HepG2 (cell line): ENCODE measurements at places on chromosomes 2 and 18. TPM values are rescaled to one million over a fixed set of nuclear protein-coding genes. Genes with fewer than 3 reads are reported as not detected.
A peak's percentile ranks its signal among the peaks of the same experiment; 100 is the strongest.

GRCh38 chr2:43051338-43051737 is 175.1 kb downstream of the ZFP36L2 start:
- no peak for DNase-seq
- H3K36me3 ChIP-seq, result no peaks in the 10 kb centered on the region
- no peaks in the 10 kb centered on the region for H3K27me3 ChIP-seq
- H3K4me1 ChIP-seq, result peaks cover 71% of the 10 kb centered on the region
- no peak overlapping the region for H3K4me3 ChIP-seq

- no peak overlapping the region for H3K27ac ChIP-seq
- no peak overlapping the region for H3K4me3 ChIP-seq
- H3K36me3 ChIP-seq, result no peaks in the 10 kb centered on the region
- H3K4me1 ChIP-seq, result no peaks in the 10 kb centered on the region
Observed at GRCh38 chr18:51153659-51154371, 43.7 kb downstream of the MEX3C start.

DNA sequence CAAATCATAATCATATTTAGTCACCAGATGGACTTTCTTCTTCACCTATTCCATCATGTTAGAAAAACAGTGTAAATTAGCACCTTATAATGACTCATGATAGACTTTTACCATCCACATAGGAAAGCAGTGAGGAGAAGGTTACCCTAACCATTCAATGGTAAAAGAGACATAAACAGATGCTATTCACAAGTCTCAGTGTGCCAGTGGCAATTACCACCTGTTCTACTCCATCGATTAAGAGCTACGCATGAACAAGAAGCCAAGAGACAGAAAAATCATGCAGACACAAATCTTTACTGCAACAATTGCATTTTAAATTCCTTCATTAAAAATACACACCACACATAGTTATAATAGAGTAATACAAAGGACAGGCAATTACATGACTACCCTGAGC is 106.7 kb upstream of the CHAC2 start:
- H3K4me1 ChIP-seq, result no peaks in the 10 kb centered on the region
- DNase-seq, result no peak
- H3K36me3 ChIP-seq, result no peaks in the 10 kb centered on the region
- no peaks in the 10 kb centered on the region for H3K27me3 ChIP-seq
- H3K27ac ChIP-seq, result no peak overlapping the region
- no peak overlapping the region for H3K4me3 ChIP-seq

DNA sequence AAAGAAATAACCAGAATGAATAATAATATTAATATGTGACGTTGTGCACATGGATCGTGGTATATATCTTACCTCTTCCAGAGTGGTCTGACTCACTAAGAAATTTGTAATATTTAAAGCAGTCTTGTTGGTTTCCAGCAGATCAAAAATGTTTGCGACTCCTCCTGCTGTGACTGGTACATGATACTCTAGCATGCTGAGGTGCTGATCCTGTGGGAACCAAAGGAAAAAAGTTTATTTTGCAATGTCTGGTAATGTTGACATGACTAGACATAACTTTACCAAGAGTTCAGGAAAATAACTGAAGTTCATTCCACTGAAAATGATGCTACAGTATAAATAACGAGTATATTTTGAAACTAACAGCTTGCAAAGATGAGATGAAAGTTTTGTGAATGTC is 124.5 kb upstream of the BARD1 start:
- H3K4me3 ChIP-seq, result no peak overlapping the region
- H3K4me1 ChIP-seq, result no peaks in the 10 kb centered on the region
- no peaks in the 10 kb centered on the region for H3K27me3 ChIP-seq
- no peak overlapping the region for H3K27ac ChIP-seq
- no peak for DNase-seq
- H3K36me3 ChIP-seq, result no peaks in the 10 kb centered on the region

GRCh38 chr2:16628314-16628713 is 37.3 kb downstream of the CYRIA start:
- no peak for DNase-seq
- H3K27me3 ChIP-seq, result no peaks in the 10 kb centered on the region; the same call in 1 of the 2 replicates
- H3K36me3 ChIP-seq, result no peaks in the 10 kb centered on the region
- H3K4me3 ChIP-seq, result no peak overlapping the region

GRCh38 chr18:2441544-2441943 is 129.8 kb downstream of the METTL4 start:
- no peaks in the 10 kb centered on the region for H3K27me3 ChIP-seq
- DNase-seq, result no peak
- H3K4me3 ChIP-seq, result no peak overlapping the region
- H3K27ac ChIP-seq, result no peak overlapping the region
- no peaks in the 10 kb centered on the region for H3K36me3 ChIP-seq

The IRS1 gene
- total RNA-seq, result 7.9 and 8.7 TPM in 2 replicates

The CENPO gene
- 35.5 and 41.4 TPM in 2 replicates for total RNA-seq

DNA sequence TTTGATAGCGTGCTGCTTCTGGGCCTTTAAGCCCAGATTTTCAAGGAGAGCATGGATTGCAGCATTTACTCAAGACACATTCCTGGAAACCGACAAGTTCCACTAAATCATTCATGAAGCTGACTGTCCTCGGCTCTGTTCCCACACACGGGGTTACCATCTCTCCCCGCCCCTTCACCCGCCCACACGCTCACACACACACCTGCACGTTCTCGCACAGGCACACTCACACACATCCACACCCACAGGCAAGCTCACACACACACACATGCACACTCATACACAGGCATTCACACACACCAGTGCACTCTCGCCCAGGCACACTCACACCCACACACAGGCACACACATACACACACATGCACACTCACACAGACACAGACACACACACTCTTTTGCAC is 150.0 kb upstream of the AGAP1 start:
- H3K27ac ChIP-seq, result no peak overlapping the region
- DNase-seq, result no peak
- no peaks in the 10 kb centered on the region; the same call in 1 of the 2 replicates for H3K27me3 ChIP-seq
- H3K36me3 ChIP-seq, result no peaks in the 10 kb centered on the region

The NPPC gene
- total RNA-seq, result 0.11 TPM in 1 of 2 replicates, not detected in the other

DNA sequence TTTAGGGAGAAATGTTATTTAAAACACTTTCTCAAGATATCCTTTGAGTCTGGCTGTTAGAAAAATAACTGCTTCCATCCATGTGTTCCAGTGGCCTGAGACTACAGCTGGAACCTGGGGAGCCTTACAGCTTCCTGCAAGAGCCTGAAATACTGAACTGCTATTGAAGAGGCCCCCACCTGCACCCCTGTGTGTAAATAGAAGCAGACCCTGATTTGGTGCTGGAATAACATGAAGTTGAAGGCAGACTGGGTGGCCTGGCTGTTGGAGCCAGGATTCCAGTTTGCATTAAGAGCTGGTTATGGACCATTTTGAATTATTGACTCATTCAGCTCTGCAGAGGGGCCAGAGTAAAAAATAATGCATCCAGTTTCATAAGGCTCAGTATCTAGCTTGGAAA is 61.9 kb downstream of the DIS3L2 start:
- H3K27ac ChIP-seq, result no peak overlapping the region
- no peak for DNase-seq
- peaks cover 32% of the 10 kb centered on the region for H3K36me3 ChIP-seq
- H3K27me3 ChIP-seq, result no peaks in the 10 kb centered on the region
- H3K4me1 ChIP-seq, result peaks cover 7% of the 10 kb centered on the region; the same call in 1 of the 2 replicates

DNA sequence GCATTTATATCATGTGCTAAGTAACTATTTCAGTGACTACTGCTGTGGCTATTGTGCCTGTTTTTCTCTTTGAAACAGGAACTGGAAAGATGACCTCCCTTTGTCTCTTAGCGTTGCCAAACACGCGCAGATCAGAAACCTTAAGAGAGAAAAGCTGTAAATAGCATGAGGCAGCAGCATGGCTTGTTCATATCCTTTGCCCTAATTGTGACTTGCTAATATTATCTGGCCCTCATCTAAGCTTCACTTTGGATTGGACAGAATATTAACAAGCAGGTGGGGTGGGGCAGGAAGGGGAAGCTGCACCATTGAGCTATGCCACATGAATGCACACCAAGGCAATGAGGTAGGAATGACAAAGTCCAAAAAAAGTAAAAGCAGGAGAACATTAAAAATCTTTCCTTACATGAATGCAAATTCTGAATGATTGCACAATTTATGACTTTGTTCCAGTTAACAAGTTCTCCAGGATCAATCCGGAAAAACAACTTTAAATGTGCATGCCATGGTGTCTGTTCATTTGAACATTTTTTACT is 128.4 kb downstream of the IRS1 start:
- H3K27me3 ChIP-seq, result no peaks in the 10 kb centered on the region
- DNase-seq, result no peak
- H3K4me1 ChIP-seq, result peaks cover 22% of the 10 kb centered on the region
- no peaks in the 10 kb centered on the region for H3K36me3 ChIP-seq

GRCh38 chr2:66570471-66570870 is 135.5 kb downstream of the MEIS1 start:
- H3K4me3 ChIP-seq, result no peak overlapping the region
- H3K4me1 ChIP-seq, result peaks cover 7% of the 10 kb centered on the region; the same call in 1 of the 2 replicates
- no peak for DNase-seq
- H3K36me3 ChIP-seq, result no peaks in the 10 kb centered on the region
- no peak overlapping the region for H3K27ac ChIP-seq
- no peaks in the 10 kb centered on the region for H3K27me3 ChIP-seq

- peaks cover 16% of the 10 kb centered on the region for H3K27me3 ChIP-seq
- H3K4me1 ChIP-seq, result peaks cover 6% of the 10 kb centered on the region; the same call in 1 of the 2 replicates
- H3K4me3 ChIP-seq, result peak overlapping the region; percentile 74
- H3K27ac ChIP-seq, result no peak overlapping the region
Observed at GRCh38 chr18:48409591-48410094, 460 bp upstream of the ZBTB7C start.

DNA sequence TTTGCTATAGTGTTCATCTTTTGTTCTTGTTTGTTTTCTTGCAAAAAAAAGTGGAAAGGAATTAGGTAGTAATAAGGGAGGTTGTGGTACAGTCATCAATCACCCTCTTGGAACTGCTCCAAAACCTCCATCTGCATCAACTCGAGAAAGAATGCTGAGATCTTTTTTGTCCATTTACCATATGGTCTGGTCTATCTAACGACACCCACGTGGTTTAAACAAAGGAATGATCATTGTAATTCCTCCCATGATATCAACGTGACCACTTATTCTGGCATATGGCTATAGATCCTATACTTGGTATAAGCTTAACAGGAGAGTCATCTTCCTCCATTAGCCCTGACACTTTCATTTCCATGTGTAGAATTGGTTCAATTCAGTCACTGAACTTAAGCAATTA is 1025.3 kb upstream of the NXPH2 start:
- DNase-seq, result no peak
- H3K4me1 ChIP-seq, result no peaks in the 10 kb centered on the region
- H3K27me3 ChIP-seq, result no peaks in the 10 kb centered on the region

GRCh38 chr2:241770185-241770935 is 6.3 kb upstream of the GAL3ST2 start:
- peaks cover 54% of the 10 kb centered on the region for H3K4me1 ChIP-seq
- no peaks in the 10 kb centered on the region; the same call in 2 of the 3 replicates for H3K27me3 ChIP-seq
- H3K4me3 ChIP-seq, result peak overlapping the region; percentile 76
- DNase-seq, result peak; percentile 96
- peak overlapping the region; percentile 92 for H3K27ac ChIP-seq

The ZNF892 gene
- 0.21 TPM in 1 of 2 replicates, not detected in the other for total RNA-seq

The LBX2 gene
- total RNA-seq, result 4.0 and 8.1 TPM in 2 replicates

The APLF gene
- 2.0 and 2.2 TPM in 2 replicates for total RNA-seq

- H3K4me1 ChIP-seq, result no peaks in the 10 kb centered on the region
- H3K36me3 ChIP-seq, result no peaks in the 10 kb centered on the region
- H3K4me3 ChIP-seq, result no peak overlapping the region
- no peak for DNase-seq
- H3K27me3 ChIP-seq, result peaks cover 4% of the 10 kb centered on the region; the same call in 2 of the 3 replicates
Observed at GRCh38 chr2:21301871-21302455, 178.2 kb downstream of the TDRD15 start.

DNA sequence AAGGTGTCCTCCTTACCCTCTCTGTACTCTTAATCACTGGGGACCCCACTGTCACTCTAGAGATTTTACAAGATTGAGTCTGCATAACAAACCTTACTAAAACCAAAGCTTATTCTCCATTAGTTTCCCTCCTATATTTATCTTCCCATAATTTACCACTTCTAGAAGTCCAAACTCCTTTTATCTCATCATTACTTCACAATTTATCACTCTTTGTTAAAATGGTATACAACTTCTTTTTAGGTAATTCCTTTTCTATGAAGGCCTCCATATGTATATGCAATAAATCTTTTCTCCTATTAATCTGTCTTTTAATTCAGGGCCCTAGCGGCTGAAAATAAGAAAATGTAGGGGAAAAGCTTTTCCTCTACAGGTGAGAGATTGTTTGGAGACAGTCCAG is 152.4 kb downstream of the MSH2 start:
- no peak overlapping the region for H3K27ac ChIP-seq
- DNase-seq, result no peak
- no peaks in the 10 kb centered on the region; the same call in 2 of the 3 replicates for H3K27me3 ChIP-seq
- H3K4me1 ChIP-seq, result no peaks in the 10 kb centered on the region

DNA sequence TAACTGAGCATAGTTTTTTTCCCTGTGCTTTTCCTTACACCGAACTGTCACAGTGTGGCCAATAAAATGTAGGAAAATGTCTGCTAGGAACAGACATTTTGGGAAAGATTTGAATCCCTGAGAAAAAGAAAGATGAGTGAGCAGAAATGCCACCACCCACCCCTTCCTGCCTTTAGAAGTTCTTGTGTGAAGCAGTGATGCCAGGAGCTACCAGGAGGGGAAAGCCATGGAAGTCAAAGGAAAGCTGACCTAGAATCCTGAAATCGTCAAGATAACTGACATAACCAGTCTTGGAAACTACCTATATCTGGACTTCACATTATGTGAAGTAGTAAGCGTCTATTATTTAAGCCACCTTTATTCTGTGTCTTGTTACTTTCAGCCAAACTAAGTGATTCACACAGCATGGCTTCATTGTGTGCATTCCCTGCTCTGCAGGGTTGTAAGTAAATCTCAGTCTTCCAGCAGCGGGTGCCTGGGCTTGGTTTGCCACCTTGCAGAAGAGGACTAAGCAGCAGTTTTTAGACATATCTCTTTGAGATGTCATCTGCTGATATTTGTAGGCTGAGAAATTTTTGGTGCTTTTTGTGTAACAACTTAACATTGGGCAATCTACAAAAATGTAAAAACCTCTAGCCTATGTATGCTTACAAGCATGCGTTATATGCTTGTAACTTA is 11.2 kb upstream of the SPRED2 start:
- DNase-seq, result no peak
- no peak overlapping the region for H3K4me3 ChIP-seq
- H3K27ac ChIP-seq, result no peak overlapping the region
- H3K36me3 ChIP-seq, result no peaks in the 10 kb centered on the region

The LAMA3 gene
- total RNA-seq, result 2.2 and 2.6 TPM in 2 replicates

- H3K36me3 ChIP-seq, result no peaks in the 10 kb centered on the region
- H3K27me3 ChIP-seq, result no peaks in the 10 kb centered on the region
- no peaks in the 10 kb centered on the region for H3K4me1 ChIP-seq
- peak; percentile 49 for DNase-seq
Observed at GRCh38 chr2:18378020-18378653, 182.3 kb downstream of the RDH14 start.

The PHOSPHO2 gene
- total RNA-seq, result 11.4 and 14.6 TPM in 2 replicates
